ENCODE measurements at places on chromosomes 2 and 18.
A peak's percentile ranks its signal among the peaks of the same experiment; 100 is the strongest.

DNA sequence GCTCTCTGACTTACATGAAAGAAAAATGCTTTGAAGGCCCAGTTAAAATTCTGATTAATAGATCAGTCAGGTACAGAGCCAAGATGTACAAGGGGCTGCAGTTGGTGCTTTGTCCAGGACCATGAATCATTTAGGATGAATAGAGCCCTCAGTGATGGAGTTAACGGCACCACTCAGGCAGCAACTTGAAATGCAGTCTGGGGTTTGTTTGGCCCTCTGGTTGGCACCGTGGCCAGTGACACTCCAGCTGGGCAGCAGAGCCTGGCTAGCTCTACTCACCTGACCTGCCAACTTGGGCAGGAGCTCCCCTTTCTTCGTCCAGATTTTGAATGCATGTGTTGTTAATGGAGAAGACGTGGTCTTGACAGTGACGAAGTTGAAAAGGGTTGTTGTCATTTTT, 493.0 kb upstream of the ACVR2A start:
- no peak for DNase-seq

- DNase-seq: no peak
Observed at GRCh38 chr2:174180726-174181236, 67.6 kb downstream of the OLA1 start.

DNA sequence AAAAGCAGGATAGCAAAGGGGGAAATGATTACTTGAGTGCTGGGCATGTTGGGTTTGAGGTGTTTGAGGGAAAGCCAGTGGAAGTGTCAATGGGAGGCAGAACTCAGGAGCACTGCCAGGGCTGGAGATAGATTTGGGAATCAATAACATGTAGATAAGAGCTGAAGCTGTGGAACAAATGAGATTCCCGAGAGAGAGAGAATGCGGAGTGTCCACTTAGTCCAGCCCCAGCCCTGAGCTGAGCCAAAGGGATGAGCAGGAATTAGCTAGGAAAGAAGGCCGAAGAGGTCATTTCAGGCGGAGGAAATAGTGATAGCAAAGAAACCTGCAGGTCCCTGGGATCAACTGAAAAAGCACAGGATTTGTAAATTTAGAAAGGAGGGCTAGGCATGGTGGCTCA, 21.2 kb upstream of the YES1 start:
- no peak for DNase-seq

DNA sequence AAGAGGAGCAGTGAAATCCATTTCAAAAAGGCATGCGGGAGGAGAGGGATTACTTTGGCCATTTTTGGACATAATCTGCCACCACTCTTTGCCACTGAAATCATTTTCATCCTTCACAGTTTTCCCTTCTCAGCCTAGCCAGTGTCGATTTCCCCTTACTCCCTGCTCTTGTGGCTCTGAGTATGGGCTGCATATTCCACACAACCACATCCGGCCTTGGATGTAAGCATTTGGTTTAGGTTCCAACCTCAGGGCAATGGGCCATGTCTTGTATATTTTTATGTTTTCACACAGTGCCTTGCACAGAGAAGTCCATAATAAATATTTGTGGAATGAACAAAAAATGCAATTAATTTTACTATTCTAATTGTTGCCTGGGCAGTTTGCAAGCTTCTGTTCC, 7.7 kb upstream of the SERPINE2 start:
- no peak for DNase-seq

- no peak for DNase-seq
Observed at GRCh38 chr2:64466478-64467085, 12.6 kb downstream of the LGALSL start.

DNA sequence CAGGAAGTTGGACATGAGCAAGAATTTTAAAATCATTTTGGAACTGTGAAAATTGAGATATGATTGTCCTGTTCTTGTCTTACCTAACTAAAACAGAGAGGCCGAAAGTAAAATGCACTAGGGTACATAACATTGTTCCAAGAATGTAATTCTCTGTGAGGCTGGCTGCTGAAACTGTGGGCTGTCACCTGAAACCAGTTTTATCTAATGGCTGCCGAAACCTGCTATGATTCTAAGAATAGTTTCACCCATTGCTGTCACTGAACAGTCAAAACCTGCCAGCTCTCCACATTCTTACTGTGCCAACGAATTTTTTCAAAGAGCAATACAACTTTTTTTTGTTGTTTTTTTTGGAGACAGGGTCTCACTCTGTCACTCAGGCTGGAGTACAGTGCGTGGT, 119.3 kb upstream of the ZSWIM2 start:
- DNase-seq: no peak

- DNase-seq: no peak
Observed at GRCh38 chr2:175025946-175026345, 20.8 kb upstream of the CHN1 start.

DNA sequence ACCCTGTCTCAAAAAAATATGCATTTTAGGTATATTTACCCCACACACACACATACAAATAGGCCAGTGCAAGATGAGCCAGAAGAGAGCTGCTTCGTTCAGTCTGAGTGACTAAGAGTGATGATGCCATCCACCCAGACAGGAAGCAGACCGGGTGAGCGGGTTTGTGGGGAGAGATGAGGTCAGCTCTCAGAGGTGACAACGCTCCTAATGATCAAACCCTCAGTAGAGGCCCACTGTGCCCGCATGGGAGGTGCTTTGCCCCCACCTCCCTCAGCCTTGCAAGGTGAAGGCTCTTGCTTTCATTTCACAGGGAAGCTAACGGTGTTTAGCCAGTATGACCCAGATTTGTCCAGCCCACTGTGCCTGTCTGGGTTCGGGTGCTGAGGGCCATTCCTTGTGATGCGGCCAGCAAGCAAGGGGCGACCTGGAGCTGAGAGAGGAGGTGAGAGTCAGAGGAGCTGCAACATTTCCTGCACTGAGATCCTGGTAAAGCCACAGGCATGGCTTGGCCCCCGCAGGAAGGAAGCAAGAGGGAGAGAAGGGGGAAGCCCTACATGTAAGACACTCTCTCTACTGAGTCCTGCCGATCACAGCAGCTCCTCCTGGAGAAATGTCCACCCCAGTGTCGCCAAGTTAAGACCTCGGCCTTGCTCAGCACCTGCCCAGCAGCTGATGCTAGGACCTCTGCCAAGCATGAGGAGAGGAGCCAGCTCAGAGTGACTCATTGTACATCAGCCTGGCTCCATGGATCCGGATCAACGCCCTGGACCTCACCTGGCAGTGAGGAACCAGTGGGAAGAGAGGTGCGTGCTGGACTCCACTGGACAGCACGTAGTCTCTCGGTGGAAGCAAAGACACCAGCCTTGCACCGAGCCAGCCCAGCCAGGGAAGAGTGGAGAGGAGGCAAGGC, 37.0 kb downstream of the NIFK start:
- DNase-seq: peak; percentile 73

DNA sequence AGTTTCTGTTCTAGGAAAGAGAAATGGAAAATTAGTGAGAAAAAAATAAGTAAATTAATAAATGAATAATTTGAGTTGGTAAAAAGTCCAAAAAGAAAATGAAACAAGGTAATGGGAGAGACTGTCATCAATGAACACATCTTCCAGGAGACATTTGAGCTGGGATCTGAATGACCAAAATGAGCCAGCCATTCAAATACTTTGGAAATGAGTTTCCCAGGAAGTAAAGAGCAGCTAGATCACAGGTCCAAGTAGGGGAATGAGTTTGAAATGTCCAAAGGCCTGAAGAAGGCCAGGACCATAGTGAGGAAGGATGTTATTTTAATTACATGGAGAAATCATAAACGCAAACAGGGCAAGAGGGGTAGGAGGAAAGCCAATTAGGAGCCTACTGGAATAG, 6.6 kb upstream of the DNAH7 start:
- no peak for DNase-seq

GRCh38 chr18:78980777-78981380, 1.3 kb downstream of the SALL3 start:
- DNase-seq: no peak

DNA sequence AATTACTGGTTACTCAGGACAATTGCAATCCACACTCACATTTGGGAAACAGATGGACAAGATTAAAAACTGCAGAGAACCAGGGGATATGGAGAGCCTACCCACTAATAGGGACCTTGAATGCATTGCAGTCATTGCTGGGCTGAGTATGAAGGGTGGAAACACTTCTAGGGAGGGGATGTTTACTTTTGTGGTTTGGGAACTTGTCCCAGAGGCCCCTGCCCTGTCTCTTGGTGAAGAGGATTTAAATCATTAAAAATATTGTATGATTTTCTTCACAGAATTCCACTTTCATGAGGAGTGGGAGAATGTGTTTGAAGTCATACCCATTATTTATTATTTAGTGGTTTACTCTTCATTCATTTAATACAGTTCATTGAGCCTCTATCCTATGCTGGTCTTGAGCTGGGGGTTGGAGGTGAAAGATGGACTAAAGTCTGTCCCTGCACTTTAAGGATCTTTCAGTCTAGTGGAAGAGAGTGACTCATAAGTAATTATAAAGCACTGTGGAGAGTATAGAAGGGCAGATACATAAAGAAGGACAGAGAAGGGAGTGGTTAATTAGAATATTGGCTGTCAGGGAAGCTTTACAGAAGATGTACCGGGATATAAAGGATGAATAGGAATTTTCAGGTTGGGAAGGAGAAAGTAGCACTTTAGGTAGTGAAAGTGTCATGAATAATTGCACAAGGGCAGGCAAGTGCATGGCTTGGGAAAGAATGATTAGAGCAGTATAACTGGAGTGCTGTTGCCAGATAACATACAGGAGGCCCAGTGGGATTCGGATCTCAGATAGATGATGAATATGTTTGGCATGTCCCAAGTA, 313.4 kb downstream of the LPIN1 start:
- DNase-seq: no peak

DNA sequence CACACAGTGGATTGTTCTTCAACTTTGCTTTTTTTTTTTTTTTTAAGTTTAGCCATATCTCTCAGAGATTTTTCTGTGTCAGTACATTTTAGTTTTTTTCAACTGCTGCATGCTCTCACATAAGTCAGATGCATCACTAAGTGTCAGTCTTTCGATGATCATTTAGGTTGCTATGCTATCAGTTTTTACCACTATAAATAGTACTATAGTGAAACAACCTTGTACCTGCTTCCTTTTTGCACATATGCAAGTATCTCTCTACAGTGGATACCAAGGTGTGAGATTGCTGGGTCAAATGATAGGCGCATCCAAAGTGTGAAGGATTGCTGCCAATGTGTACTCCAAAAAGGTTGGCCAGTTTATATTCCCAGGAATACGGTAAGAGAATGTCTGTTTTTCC, 33.5 kb upstream of the MAP4K3 start:
- DNase-seq: no peak

- DNase-seq: no peak
Observed at GRCh38 chr2:173808718-173809117, 156.5 kb downstream of the SP3 start.

GRCh38 chr18:52903857-52904256, 563.9 kb downstream of the DCC start:
- DNase-seq: no peak

- peak; percentile 54 for DNase-seq
Observed at GRCh38 chr2:148021059-148021861, at the start of gene MBD5. MBD5 (plus strand) TSS chr2:148021091.

DNA sequence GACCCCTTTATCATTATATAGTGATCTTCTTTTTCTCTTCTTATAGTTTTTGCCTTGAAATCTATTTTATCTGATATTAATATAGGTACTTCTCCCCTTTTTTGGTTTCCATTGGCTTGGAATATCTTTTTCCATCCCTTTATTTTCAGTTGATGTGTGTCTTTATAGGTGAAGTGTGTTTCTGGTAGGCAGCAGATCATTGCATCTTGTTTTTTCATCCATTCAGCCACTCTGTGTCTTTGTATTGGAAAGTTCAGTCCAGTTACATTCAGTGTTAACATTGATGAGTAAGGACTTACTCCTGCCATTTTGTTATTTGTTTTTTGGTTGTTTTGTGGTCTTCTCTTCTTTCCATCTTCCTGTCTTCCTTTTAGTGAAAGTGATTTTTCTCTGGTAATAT, 133.4 kb downstream of the DIS3L2 start:
- no peak for DNase-seq

All from activated CD4-positive, alpha-beta T cell treated with anti-CD3 and anti-CD28 coated beads, Interleukin-2, amount 50 U/mL, for 1 hour (primary cell).